ENCODE measurements at places on chromosomes 6 and 20. TPM values are rescaled to one million over a fixed set of nuclear protein-coding genes. Genes with fewer than 3 reads are reported as not detected.

- DNase-seq = no peak
Measured at GRCh38 chr6:34810936-34811632, 19.2 kb downstream of the BLTP3A start.

DNA sequence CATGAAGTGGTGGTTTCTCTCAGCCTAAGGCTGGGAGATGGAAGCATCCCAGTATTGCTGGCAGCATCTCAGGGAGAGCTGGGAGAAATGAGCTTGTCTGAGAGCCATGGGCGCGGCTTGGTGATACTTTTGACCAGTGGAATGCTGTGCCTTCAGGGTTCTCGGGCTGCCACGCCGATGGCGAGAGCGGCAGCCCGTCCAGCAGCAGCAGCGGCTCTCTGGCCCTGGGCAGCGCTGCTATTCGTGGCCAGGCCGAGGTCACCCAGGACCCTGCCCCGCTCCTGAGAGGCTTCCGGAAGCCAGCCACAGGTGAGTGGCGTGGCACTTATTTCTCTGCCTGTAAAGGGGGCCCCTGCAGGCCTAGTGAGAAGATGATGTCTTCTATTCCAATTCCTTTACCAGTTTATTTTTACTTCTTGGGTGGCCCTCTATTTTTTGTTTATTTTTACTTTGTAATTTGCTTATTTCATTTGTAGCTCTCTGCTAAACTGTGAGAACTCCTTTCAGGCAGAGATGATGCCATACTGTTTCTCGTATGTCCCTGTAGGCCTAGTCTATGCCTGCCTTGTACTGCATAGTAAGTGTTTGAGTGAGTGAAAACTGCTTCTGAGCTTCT lies 71.7 kb downstream of the ASXL1 start:
- no peak for DNase-seq

DNA sequence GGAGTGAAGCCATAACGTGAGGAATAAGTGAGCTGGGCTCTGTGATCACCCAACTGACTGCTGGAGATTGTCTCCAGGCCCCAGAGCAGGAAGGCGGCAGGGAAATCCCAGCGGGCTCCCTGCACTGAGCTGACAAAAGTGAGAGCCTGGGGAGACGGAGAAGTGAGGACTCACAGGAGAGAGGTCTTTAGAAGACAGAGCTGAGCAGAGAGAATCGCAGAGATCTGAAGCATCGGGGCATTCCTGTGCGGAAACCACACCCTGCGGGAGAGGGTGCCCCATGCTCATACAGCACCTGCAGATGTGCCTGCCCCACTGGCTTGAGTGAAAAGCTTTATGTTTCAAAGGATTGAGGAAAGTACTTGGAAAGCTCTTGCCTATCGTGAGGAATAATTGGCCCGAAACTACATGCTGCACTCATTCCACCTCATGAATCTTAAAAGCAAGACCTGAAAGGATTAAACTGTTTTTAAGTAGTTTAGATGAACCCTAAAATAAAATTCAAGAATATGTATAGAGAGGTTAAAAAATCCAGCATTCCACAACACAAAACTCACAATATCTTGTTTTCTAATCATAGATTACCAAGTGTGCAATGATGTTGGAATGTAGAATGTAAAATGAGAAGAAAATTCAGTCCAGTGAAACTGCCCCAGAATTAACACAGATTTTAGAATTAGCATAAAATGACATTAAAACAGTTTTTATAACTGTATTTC lies 17.7 kb upstream of the THBS2 start:
- DNase-seq = no peak

- DNase-seq = no peak
Measured at GRCh38 chr6:117309069-117309468, 43.7 kb downstream of the VGLL2 start.

- DNase-seq = no peak
Measured at GRCh38 chr6:96760153-96760687, 77.1 kb downstream of the GPR63 start.

DNA sequence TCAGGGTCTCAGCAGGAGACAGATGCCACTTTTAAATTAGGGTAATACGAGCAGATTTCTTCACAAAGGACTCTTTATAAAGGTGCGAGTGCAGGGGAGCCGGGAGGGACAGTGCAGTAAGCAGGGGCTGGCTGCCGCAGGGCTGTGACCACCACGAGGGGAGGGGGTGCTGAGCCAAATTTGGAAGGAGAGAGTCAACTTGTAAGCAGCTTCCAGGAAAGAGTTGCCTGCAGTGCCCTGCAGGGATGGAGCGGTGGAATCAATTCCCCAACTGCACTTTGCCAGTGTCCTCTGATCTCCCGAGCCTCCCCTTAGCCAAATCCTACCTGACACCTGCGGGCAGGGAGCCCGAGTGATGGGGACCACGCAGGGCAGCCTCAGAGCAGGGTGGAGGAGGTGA lies 13.9 kb upstream of the CCDC167 start:
- DNase-seq = no peak

DNA sequence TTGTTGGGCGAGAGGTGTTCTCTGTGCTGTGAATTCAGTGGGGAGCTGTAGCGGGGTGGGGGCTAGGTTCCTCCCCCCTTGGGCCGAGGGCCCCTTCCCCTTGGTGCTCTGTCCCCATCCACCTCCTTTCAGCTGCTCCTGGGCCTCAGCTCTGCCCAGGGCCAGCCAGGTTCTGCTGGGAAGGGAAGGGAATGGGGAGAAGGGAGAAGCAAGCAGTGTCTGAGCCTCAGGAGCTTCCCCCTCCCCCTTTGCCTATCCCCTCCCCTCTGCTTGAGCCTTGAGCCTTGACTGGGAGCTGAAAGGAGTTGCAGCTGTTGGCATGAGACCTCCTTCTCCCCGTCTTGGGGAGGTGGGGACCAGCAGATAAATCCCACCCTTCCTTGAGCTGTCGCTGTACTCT lies 576 bp upstream of the RRP36 start:
- DNase-seq = no peak

- no peak for DNase-seq
Measured at GRCh38 chr6:134529305-134529704, 211.4 kb upstream of the SGK1 start.

DNA sequence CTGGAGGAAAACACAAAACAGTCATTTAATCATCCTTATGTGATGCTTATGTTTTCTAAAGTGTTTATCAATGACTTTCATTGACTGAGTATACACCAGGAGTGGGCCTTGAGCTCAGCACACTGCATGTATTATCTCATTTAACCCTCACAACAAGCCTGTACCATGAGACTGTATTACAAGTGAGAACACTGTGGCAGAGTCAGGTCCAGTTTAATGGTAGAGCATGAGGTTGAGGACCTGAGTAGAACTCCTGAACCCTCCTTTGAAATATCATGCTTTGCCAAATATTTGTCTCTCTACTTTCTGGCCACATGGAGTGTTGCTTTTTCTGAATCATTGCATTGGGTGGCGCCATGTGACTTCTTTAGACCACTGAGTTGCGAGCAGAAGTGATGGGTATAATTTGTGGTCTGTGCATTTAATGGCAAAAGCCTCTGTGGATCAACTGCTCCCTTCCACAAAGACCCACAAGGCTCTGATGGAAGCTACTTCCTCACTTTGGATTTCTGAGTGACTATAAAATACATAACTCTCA lies 65.0 kb upstream of the SIRPG start:
- DNase-seq = no peak

DNA sequence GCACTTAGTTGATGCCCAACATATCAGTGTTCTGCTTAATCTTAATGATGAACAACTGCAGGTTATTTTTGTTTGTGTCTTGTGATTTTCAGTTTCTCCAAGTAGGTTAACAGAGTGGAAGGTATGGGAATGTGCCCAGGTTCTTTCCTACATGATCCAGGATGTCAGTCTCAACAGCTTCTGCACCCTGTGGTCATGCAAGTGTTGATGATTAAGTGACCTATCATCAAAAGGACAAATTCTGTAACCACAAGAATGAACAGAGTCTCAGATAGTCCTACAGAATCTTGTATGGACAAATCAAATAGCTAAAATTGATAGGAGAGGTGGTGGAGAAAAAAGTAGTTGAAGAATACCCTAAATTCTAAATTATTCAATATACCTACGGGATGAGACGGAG lies 26.1 kb downstream of the MAN1A1 start:
- no peak for DNase-seq

GRCh38 chr6:39104528-39104927 lies 10.5 kb downstream of the SAYSD1 start:
- DNase-seq = no peak

DNA sequence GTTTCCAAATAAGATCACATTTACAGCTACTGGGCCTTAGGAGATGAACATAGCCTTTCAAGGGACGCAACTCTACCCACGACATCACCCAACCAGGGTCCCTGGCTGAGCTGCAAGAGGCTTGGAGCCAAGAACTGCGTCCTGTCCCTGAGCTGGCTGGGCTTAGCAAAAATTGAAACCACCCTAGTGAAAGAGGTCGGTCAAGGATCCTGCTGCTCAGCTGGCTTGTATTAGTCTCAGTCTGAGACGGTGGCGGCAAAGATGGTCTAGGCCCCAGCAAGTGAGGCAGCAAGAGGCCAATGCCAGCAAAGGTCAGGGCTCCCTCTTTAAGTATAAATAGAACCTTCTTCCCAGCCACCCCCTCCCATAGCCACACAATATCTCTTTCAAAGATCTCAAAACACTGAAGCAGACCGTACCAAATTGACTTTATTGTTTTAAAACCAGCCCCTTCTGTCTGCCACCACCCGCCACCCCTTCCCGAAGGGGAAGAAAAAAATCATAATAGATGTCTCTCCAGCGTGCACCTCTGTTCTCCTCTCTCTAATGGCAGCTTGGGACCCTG lies 140.5 kb downstream of the EYA2 start:
- no peak for DNase-seq

- DNase-seq = no peak
Measured at GRCh38 chr6:92114091-92114675, 1305.2 kb downstream of the EPHA7 start.

GRCh38 chr6:106014955-106015354 lies 71.2 kb upstream of the PRDM1 start:
- DNase-seq = no peak

- DNase-seq = no peak
Measured at GRCh38 chr6:75579951-75580350, 21.7 kb upstream of the SENP6 start.

- DNase-seq = peak; percentile 70
Measured at GRCh38 chr6:32045811-32046449, 7.7 kb downstream of the CYP21A2 start.

DNA sequence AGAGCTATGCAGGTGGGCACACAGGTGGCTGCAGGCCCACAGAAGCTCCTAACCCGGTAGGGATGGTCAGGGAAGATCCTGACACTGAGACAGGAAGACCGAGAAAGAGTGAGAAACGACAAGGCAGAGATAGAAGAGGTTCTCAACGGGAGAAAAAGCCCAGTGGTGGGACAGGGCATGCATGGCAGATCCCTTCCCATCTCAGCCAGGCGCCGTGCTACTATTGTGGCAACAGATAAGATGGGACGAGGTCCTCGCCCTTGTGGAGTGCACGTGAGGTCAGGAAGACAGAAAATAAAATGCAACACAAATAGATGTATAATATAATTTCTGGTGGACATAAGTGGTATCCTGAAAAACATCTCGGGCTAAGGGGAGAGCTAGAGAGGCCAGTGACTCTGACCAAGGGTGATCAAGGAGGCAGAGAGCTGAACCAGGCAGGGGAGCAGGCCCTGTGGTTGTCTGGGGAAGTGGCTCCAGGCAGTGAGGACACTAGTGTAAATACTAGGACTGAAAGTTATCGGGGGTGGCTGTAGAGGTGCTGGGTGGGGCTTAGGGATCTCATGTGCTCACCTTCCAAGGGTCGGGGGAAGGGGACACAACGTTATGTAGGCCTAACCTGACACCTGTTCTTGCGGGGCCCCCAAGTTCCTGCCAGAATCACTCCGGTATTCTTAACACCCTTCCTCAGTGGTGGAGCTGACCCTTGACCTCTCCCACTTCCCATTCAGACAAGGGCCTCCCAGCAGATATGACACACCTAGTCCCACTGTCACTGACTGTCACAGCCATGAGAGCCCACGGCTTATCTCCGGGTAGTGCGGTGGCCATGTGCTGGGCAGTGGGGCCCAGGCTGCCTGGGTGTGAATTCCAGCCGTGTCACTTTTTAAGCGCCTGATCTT lies 1.0 kb downstream of the SRXN1 start:
- no peak for DNase-seq

DNA sequence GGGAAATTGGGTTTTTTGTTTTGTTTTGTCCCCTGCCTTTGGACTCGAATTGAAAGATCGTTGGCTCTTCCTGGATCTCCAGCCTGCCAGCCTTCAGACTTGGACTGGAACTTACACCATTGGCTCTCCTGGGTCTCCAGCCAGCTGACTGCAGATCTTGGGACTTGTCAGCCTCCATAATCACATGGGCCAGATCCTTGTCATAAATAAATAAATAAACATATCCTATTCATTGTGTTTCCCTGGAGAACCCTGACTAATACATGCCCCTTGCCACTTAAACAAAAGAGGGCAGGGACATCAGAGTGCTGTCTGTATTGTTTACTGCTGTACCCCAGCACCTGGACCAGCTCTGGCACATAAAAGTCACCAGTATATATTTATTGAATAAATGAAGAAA lies 101.5 kb downstream of the CAP2 start:
- no peak for DNase-seq

- DNase-seq = no peak
Measured at GRCh38 chr20:61353261-61354000, 101.4 kb downstream of the CDH4 start.

DNA sequence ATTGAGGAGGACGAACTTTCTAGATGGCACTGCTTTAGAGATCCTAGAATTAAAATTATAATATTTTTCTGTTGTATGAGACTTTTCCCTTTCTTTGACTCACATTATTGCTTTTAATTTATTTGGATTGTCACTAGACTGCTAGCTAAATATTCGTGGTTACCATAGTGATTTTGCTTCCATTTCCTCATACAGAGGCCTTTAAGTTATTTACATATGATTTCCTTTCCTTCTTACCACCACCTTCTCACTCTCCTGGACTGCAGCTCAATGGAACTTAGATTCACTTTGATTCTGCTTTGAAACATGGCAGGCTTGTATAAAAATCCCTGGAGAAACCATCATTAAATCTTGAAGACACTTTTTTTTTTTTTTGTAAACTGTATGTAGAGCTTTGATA lies 222.9 kb downstream of the LAMA2 start:
- no peak for DNase-seq

LGSN gene
- not detected for total RNA-seq

TULP1 gene
- total RNA-seq = not detected

CCM2L gene
- 10.3 TPM for total RNA-seq

SYTL3 gene
- total RNA-seq = 10.8 TPM

MRPS18A gene
- total RNA-seq = 43.1 TPM

TEAD3 gene
- 32.2 TPM for total RNA-seq

SAMD5 gene
- 0.51 TPM for total RNA-seq

NCOA7 gene
- 12.5 TPM for total RNA-seq

Data from Right ventricle myocardium inferior (tissue), 1 donor.